Stimulated activated CD4-positive, alpha-beta T cell treated with anti-CD3 and anti-CD28 coated beads, Interleukin-15, amount 100 ng/mL, for 1 hour (primary cell): ENCODE measurements at places on chromosomes 5 and 9.

DNA sequence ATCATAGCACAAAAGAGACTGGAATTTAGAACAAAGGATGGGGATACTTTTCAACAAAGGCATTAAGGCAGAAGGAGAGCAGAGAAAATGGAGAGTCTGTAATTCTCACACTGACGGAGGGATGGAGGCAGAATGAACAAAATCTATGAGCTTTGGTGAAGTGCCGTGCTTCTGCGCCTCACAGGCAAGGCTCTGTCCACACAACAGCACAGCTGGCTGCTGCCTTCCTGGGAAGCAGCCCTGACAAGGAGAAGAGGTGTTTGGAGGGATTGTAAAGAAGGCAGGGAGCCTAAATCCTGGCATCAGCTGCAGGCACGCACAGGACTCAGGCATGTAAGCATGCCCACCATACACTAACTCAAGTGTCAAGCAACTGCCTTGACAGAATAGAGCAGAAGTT lies 485.2 kb upstream of the KIF2A start:
- no peak for DNase-seq

GRCh38 chr5:66912787-66913186 lies 283.8 kb downstream of the CD180 start:
- DNase-seq = no peak

DNA sequence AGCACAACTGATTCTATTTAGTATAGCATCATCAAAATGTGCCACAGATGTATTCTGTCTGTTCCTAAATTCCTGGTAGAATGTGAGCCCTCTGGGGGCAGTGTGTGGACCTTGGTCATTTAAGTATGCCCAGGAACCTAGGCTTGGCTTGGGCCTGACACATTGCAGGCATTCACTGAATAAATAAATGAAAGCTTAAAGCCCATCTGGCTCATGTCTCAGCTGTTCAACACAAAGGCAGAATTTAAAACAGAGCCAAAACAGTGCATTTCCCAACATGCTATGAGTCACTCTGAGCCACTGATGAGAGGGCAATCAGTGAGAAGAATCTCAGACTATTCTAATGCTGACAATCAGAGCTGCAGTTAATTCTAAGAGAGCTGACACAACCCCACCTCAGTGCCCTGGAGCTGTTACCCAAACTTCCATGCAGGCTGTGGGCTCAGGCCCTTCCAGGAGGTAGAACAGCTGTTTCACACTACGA lies 8.1 kb downstream of the FAM193B start:
- no peak for DNase-seq

DNA sequence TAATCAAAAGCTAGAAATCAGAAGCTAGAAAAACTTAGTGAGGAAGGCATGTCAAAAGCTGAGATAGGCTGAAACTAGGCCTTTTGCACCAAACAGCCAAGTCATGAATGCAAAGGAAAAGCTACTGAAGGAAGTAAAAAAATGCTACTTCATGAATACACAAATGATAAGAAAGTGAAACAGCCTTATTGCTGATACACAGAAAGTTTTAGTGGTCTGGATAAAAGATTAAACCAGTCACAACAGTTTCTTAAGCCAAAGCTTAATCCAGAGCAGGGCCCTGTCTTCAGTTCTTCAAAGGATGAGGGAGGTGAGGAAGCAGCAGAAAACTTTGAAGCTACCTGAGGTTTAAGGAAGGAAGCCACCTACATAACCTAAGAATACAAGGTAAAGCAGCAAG lies 102.5 kb upstream of the SH3GL2 start:
- DNase-seq = no peak

DNA sequence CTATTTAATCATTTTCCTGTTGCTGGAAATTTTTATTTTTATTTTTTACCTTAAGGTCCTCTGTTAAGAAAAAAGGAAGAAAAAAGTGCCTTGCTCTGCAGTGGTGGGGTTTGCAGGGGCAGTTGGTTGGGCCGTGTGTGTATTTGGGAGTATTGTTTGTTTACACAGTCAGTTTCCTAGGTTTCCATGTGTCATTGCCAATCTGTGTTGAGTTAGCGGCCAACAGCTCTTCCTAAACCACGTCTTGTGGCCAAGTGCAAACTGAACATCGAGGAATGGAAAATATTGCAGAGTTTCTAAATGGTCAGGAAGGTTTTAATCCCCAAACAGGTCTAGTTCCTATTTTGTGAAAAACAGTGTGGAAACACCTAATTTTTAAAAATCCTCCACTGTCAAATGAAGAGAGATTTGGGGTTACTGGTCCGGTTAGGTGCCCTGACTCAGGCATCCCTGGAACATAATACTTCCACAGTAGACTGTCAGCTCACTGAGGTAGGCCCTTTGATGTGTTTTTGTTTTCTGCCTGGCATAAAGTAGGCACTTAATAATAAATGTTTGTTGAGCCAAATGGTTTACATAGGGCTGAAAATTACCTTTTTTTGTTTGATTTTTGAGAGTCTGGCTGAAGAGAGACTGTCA lies 37.0 kb downstream of the MAMDC2 start:
- DNase-seq = no peak
